Dermis blood vessel endothelial cell (primary cell): ENCODE measurements at places on chromosomes 5 and 9. TPM values are rescaled to one million over a fixed set of nuclear protein-coding genes. Genes with fewer than 3 reads are reported as not detected.

GRCh38 chr9:86721843-86722705 lies 225.2 kb downstream of the GAS1 start:
- no peak for DNase-seq

DNA sequence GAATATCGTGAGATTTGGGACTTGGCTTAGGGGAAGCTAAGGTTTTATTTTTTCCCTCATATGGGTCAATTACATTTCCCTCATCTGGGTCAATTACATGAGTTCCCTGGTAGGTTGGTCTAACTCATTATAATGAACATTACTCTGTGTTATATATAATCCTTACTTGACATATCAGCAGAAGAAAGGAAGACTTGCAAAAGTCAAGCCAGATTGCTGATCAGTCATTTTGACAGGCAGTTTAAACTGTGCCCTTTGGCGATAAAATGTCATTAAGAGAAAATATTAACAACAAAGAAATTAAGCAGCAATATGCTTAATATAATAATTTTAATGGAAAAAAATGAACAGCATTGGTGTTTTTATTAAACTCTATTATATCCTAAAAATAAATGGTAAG lies 23.1 kb upstream of the TRPM3 start:
- peak; percentile 8 for DNase-seq

- no peak for DNase-seq
Measured at GRCh38 chr5:125148076-125148475, 401.6 kb upstream of the ZNF608 start.

CNTNAP3 gene
- total RNA-seq: 57.2 and 87.2 TPM in 2 replicates

PCA3 gene
- under 0.01 and 0.33 TPM in 2 replicates for total RNA-seq

- DNase-seq: no peak
Measured at GRCh38 chr5:103347716-103348423, 89.3 kb downstream of the MACIR start.

GRCh38 chr9:111034170-111034897 lies 3.9 kb downstream of the LPAR1 start:
- no peak for DNase-seq

DNA sequence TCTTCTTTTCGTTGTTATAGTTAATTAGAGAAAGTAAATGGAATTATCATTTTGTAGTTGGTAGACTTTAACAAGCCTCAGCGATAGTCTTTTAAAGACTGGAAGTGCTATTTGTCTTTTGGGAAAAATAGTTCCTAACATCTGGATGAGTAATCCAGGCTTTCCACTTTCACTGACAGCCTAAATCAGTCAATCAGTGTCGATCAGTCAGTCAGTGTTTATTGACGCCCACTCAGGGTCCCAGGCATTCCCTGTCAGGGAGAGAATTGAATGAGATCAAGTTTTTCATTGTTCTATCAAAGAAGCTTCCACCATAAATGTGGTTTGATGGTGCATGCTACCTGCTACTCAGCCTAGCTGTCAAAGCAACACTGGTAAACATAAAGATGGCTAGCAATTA lies 2.6 kb downstream of the ABL1 start:
- DNase-seq: peak; percentile 37
